ENCODE measurements at places on chromosomes 7 and 10. TPM values are rescaled to one million over a fixed set of nuclear protein-coding genes. Genes with fewer than 3 reads are reported as not detected.

Gene OR2A5
- not detected for polyA plus RNA-seq

Gene OR9A2
- not detected for polyA plus RNA-seq

Gene LIPN
- not detected for polyA plus RNA-seq

Gene ING3
- 26.7 TPM for polyA plus RNA-seq

Gene LLCFC1
- not detected for polyA plus RNA-seq

Gene ASB10
- 0.12 TPM for polyA plus RNA-seq

Gene CALD1
- polyA plus RNA-seq: 83.1 TPM

Gene PRKAR1B
- 220 TPM for polyA plus RNA-seq

Gene NUP42
- 83.6 TPM for polyA plus RNA-seq

Gene VSTM4
- 19.2 TPM for polyA plus RNA-seq

Gene DCLRE1A
- polyA plus RNA-seq: 9.6 TPM

Gene FAM241B
- polyA plus RNA-seq: 45.0 TPM

Gene TSPAN33
- polyA plus RNA-seq: 19.7 TPM

Gene FAM20C
- polyA plus RNA-seq: 53.6 TPM

Gene BICC1
- 5.9 TPM for polyA plus RNA-seq

Gene INMT
- 0.35 TPM for polyA plus RNA-seq

Gene PAX2
- 45.0 TPM for polyA plus RNA-seq

Gene PRLHR
- 0.53 TPM for polyA plus RNA-seq

Gene METTL27
- polyA plus RNA-seq: 0.49 TPM

Gene TCERG1L
- polyA plus RNA-seq: 23.5 TPM

Gene CDNF
- 1.5 TPM for polyA plus RNA-seq

All from spinal cord (tissue), 10 donors.